Fibroblast of lung (primary cell): ENCODE measurements at places on chromosomes 6 and 20.
A peak's percentile ranks its signal among the peaks of the same experiment; 100 is the strongest.

- DNase-seq = peak; percentile 78
These were observed 44.5 kb upstream of the EZR start for GRCh38 chr6:158863646-158864045.

- DNase-seq = no peak
These were observed 1269.3 kb downstream of the GRIK2 start for GRCh38 chr6:102662851-102663250.

DNA sequence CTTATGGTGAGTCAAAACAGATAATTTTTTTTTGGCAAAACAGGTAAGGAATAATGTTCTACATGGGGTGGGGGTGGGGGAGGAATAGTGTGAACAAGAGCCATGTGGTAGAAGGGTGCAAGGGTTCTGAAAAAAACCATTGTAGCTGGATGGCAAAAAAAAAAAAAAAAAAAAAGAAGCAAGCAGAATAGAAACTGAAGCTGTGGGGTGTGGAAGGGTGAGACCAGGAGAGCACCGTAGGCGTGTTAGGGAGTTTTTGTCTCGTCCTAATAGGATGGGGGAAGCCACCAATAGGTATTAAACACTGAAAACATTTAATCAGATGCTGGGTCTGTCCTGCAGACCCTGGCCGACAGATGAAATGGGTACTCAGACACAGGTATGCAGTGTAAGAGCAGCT is 110.1 kb downstream of the ADTRP start:
- no peak for DNase-seq

GRCh38 chr6:161095916-161096315 is 104.3 kb downstream of the MAP3K4 start:
- no peak for DNase-seq

GRCh38 chr6:125807293-125807692 is 16.5 kb downstream of the NCOA7 start:
- DNase-seq = no peak

- DNase-seq = no peak
These were observed 44.1 kb downstream of the MAK start for GRCh38 chr6:10794239-10794638.

DNA sequence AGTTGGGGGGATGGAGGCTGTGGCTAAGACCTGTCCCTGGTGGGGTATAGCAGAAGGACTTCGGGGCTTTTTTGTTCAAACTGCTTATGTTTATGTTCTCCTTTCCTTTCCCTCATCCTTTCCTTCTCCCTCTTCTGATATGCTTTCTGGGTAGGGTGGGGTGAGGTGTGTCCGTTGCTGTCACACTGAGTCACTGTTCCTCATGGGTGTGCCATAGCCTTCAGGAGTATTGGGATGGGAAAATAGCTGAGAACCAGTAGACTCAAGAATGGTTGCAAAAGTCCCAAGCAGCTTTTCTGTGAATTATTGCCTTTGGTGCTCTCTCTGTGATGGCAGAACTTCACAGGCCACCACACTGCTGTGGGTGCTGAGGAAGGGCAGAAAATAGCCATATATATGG is 39.6 kb downstream of the TPD52L1 start:
- DNase-seq = no peak

- no peak for DNase-seq
These were observed 21.0 kb upstream of the PNISR start for GRCh38 chr6:99446076-99446475.

DNA sequence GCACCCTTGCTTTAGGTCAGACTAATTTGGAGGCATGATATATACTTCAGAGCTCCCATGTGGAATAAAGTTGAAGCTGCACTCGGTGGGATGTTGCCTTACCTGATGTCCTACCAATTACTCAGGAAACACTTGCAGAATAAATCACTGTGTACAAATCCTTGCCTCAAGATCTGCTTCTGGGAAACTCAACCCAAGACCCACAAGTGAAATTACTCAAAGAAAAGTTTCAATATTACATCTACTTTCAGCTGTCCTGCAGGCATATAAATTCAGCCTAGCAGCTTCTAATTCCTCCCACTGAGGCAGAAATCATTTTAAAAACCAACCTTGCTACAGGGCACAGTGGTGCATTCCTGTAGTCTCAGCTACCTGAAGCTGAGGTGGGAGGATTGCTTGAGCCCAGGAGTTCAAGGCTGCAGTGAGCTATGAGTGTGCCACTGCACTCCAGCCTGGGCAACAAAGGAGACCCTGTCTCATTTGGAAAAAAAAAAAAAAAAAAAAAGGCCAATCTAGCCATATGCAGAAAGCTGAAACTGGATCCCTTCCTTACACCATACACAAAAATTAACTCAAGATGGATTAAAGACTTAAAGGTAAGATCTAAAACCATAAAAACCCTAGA is 20.7 kb upstream of the DCDC2 start:
- no peak for DNase-seq

DNA sequence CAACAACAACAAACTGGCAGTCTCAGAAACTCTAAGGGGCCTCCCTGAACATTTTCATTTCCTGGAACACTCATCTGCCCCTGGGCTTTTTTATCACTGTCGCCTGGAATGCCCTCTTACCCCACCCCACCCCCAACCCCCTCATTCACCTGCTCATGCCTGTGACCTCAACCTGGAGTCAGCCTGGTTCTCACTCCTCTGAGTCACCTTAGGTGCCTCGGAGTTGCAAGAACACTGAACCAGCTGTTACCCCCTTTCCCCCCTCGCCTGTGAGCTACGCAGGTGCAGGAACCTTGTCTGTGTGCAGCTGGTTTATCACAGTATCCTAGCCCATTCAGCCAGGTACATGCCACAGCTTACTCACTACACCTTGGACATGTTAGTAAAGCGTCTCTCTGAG is 12.8 kb upstream of the SNAI1 start:
- no peak for DNase-seq

- DNase-seq = no peak
These were observed 501.1 kb upstream of the JAG1 start for GRCh38 chr20:11174861-11175260.
